Activated B cell treated with CpG ODN at 0.5 μM for 24 hours (primary cell): ENCODE measurements at places on chromosomes 11 and 22. TPM values are rescaled to one million over a fixed set of nuclear protein-coding genes. Genes with fewer than 3 reads are reported as not detected.

- no peaks in the 10 kb centered on the region for H3K27me3 ChIP-seq
- peaks cover 16% of the 10 kb centered on the region for H3K36me3 ChIP-seq
- H3K4me3 ChIP-seq, result peak overlapping the region; percentile 87
- no peak for DNase-seq
- H3K27ac ChIP-seq, result peak overlapping the region; percentile 84
- peaks cover 28% of the 10 kb centered on the region for H3K4me1 ChIP-seq
Measured at GRCh38 chr22:50581950-50582492, 628 bp downstream of the CHKB start.

DNA sequence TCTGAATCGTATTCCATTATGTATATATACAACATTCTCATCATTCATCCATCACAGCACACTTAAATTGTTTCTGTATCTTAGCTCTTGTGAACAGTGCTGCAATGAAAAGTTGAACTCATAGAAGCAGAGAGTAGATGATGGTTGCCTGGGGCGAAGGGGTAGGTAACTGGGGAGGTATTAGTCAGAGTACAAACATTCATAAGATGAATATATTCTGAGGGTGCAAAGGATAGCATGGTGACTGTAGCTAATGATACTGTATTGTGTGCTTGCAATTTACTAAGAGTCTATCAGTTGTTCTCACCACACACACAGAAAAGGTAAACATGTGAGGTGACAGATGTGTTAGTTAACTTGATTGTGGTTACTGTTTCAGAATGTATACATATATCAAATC is 12.6 kb upstream of the RFPL2 start:
- H3K27me3 ChIP-seq, result no peaks in the 10 kb centered on the region
- no peaks in the 10 kb centered on the region for H3K36me3 ChIP-seq
- no peak for DNase-seq
- H3K4me3 ChIP-seq, result no peak overlapping the region
- no peak overlapping the region for H3K27ac ChIP-seq

Gene OR5P2
- not detected in 2 replicates for total RNA-seq

GRCh38 chr11:97615546-97615945 is 1225.7 kb downstream of the JRKL start:
- DNase-seq, result no peak
- no peak overlapping the region for H3K4me3 ChIP-seq
- no peaks in the 10 kb centered on the region for H3K4me1 ChIP-seq
- H3K27ac ChIP-seq, result no peak overlapping the region
- H3K36me3 ChIP-seq, result no peaks in the 10 kb centered on the region
- H3K27me3 ChIP-seq, result no peaks in the 10 kb centered on the region

- no peaks in the 10 kb centered on the region for H3K36me3 ChIP-seq
- no peak overlapping the region for H3K27ac ChIP-seq
- H3K27me3 ChIP-seq, result peaks cover 29% of the 10 kb centered on the region
- H3K4me3 ChIP-seq, result no peak overlapping the region
Measured at GRCh38 chr11:128116447-128116846, 470.9 kb downstream of the ETS1 start.

GRCh38 chr11:112421879-112422278 is 161.2 kb upstream of the PLET1 start:
- no peak for DNase-seq
- no peaks in the 10 kb centered on the region for H3K36me3 ChIP-seq
- no peak overlapping the region for H3K27ac ChIP-seq
- no peaks in the 10 kb centered on the region for H3K4me1 ChIP-seq

GRCh38 chr11:74844865-74845264 is 96.2 kb downstream of the RNF169 start:
- H3K36me3 ChIP-seq, result peaks cover 89% of the 10 kb centered on the region
- no peak overlapping the region for H3K27ac ChIP-seq
- H3K4me3 ChIP-seq, result no peak overlapping the region

Gene FGF4
- not detected in 2 replicates for total RNA-seq

GRCh38 chr11:65871811-65872548 is 620 bp downstream of the EFEMP2 start:
- H3K27me3 ChIP-seq, result peaks cover 5% of the 10 kb centered on the region
- no peak overlapping the region for H3K27ac ChIP-seq
- peaks cover 20% of the 10 kb centered on the region for H3K4me1 ChIP-seq
- H3K4me3 ChIP-seq, result peak overlapping the region; percentile 11
- H3K36me3 ChIP-seq, result peaks cover 4% of the 10 kb centered on the region
- no peak for DNase-seq

Gene KDM4D
- total RNA-seq, result 0.67 and 0.93 TPM in 2 replicates

Gene SCGB1D2
- not detected in 2 replicates for total RNA-seq

DNA sequence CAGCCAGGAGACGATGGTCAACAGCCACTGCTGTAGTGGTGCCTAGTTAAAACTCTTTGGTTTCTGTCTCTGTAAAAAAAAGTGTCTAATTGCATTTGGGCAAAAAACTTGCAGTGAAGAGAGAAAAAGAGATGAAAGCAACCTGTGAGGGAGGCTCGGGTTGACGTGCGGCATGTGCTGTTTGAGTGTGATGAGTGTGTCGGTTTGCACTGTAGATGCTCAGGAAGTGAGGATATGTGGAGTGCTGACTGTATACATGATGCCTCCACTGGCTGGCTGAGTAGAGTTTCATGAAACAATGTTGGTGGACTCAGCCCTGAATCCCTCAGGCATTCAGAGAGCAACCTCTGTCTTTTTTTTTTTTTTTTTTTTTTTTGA is 4.3 kb upstream of the DGCR6L start:
- no peak overlapping the region for H3K27ac ChIP-seq
- DNase-seq, result no peak
- H3K36me3 ChIP-seq, result peaks cover 2% of the 10 kb centered on the region
- H3K4me3 ChIP-seq, result no peak overlapping the region

- H3K4me1 ChIP-seq, result peaks cover 6% of the 10 kb centered on the region
- H3K27me3 ChIP-seq, result peaks cover 33% of the 10 kb centered on the region
- no peaks in the 10 kb centered on the region for H3K36me3 ChIP-seq
- H3K27ac ChIP-seq, result peak overlapping the region; percentile 46
- H3K4me3 ChIP-seq, result peak overlapping the region; percentile 88
- DNase-seq, result no peak
Measured at GRCh38 chr22:43923191-43923590, 414 bp upstream of the PNPLA3 start.

- H3K36me3 ChIP-seq, result no peaks in the 10 kb centered on the region
- no peaks in the 10 kb centered on the region for H3K4me1 ChIP-seq
- H3K4me3 ChIP-seq, result no peak overlapping the region
- H3K27me3 ChIP-seq, result no peaks in the 10 kb centered on the region
Measured at GRCh38 chr11:107184986-107185385, 166.7 kb upstream of the GUCY1A2 start.

- no peaks in the 10 kb centered on the region for H3K4me1 ChIP-seq
- no peak overlapping the region for H3K4me3 ChIP-seq
- H3K36me3 ChIP-seq, result no peaks in the 10 kb centered on the region
- peaks cover 20% of the 10 kb centered on the region for H3K27me3 ChIP-seq
- DNase-seq, result no peak
Measured at GRCh38 chr11:4619514-4619913, 11.5 kb upstream of the TRIM68 start.

DNA sequence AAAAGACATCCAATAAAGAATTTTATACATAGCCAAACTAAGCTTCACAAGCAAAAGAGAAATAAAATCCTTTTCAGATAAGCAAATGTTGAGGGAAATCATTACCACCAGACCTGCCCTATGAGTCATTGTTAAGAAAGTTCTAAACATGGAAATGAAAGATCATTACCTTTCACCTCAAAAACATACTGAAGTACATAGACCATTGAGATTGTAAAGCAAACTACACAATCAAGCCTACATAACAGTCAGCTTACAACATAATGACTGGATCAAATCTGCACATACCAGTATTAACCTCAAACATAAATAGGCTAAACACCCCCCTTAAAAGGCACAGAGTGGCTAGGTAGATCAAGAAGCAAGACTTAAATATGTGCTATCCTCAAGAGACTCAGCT is 501.0 kb upstream of the LUZP2 start:
- H3K27ac ChIP-seq, result no peak overlapping the region
- DNase-seq, result no peak
- H3K36me3 ChIP-seq, result no peaks in the 10 kb centered on the region
- H3K4me3 ChIP-seq, result no peak overlapping the region
- H3K4me1 ChIP-seq, result no peaks in the 10 kb centered on the region
- H3K27me3 ChIP-seq, result no peaks in the 10 kb centered on the region

DNA sequence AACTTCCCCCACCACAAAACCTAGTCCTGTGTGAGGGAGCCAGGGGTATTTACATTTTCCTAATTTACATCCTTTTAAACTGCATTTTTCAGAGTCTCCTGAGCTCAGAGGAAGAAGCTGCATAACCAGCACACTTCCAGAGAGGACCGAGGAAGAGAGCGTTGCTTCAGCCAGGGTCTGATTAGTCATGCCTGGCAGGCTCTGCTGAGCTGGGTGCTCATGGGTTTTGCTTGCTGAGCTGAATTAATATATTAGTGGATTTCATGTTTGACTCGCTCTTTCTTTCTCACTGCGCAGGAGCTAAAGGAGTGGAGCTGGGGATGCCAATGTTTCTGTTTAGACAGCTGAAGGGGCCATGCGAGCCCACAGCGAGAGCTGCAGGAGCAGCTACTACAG is 539.3 kb upstream of the B3GAT1 start:
- H3K4me3 ChIP-seq, result no peak overlapping the region
- H3K4me1 ChIP-seq, result no peaks in the 10 kb centered on the region
- no peak for DNase-seq
- no peaks in the 10 kb centered on the region for H3K27me3 ChIP-seq
- no peaks in the 10 kb centered on the region for H3K36me3 ChIP-seq

DNA sequence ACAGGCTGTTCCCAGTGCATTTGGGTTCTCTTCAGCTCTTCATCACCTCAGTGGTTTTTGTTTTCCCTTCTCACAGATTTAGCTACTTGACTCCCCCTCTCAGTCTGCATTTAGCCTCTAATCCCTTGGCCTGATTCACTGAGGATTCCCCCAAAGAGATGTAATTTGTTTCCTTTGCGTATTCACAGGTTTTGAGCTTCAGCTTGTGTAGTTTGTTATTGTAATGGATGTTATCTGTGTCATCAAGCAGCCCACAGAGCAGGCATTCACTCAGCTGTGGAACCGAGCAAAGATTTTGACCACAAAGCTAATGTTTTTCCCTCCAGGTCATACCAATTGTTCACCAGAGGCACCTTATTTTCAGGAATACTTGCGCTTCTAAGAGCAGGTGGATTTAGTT is 6.4 kb upstream of the ME3 start:
- H3K4me1 ChIP-seq, result no peaks in the 10 kb centered on the region
- no peak overlapping the region for H3K4me3 ChIP-seq
- H3K27ac ChIP-seq, result no peak overlapping the region
- H3K27me3 ChIP-seq, result peaks cover 3% of the 10 kb centered on the region
- no peak for DNase-seq
- no peaks in the 10 kb centered on the region for H3K36me3 ChIP-seq

DNA sequence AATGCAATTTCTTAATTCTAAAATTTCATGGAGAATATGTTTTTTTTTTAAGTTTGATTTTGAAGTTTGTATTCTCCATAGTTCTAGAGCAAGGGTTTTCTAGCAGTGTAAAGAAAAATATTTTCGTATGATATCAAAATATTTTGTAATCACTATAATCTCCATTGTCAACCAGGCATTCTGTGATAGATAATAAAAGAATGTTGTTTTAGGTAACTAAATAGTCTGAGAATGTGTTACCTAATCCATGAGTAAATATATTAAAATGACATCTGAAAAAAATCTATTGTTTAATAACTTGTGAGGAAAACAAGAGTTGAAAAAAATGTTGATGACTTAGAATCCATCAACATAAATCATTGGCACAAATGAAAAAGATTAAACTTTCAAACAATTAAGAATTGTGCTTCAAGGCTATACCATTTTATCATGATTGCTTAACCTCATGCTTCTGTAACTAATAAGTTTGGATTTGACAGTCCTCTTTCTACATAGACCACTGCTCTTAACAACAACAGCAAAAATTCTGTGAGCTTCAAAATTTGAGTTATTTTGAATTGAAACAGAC is 2211.8 kb downstream of the LRRC4C start:
- no peak for DNase-seq
- H3K27me3 ChIP-seq, result no peaks in the 10 kb centered on the region
- no peak overlapping the region for H3K27ac ChIP-seq
- H3K4me3 ChIP-seq, result no peak overlapping the region
- H3K36me3 ChIP-seq, result no peaks in the 10 kb centered on the region

DNA sequence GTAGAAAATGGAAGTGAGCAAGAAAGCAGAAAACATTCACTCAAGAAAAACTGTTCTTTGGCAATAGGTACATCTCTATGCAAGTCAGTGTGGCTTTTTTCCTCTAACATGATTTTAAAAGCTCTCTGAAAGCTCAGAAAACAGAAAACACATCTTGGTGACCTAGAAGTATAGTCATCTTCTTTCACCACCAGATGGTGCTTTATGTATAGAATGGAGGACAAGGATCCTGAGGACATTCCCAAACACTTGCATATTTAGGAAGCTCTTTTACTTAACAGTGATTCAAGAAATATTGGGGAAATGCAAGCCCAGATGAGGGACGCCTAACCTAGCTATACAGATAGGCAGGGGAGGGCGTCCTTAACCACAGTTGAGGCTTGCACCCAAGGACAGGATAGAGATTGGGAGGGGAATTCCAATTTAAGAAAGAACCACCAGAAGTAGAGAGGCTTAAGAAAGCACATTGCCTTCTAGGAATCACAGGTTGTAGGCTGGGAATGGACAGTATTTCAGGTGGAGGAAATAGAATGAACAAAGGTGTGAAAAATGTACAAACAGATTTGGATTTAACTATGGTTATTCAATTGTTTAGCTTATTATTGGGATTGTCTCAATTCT is 13.8 kb upstream of the CCDC81 start:
- no peak for DNase-seq
- H3K4me3 ChIP-seq, result no peak overlapping the region
- no peaks in the 10 kb centered on the region for H3K27me3 ChIP-seq
- no peaks in the 10 kb centered on the region for H3K4me1 ChIP-seq
- peaks cover 9% of the 10 kb centered on the region for H3K36me3 ChIP-seq
- H3K27ac ChIP-seq, result no peak overlapping the region

Gene RNF214
- total RNA-seq, result 18.7 and 22.3 TPM in 2 replicates

Gene GLB1L3
- not detected in 2 replicates for total RNA-seq

DNA sequence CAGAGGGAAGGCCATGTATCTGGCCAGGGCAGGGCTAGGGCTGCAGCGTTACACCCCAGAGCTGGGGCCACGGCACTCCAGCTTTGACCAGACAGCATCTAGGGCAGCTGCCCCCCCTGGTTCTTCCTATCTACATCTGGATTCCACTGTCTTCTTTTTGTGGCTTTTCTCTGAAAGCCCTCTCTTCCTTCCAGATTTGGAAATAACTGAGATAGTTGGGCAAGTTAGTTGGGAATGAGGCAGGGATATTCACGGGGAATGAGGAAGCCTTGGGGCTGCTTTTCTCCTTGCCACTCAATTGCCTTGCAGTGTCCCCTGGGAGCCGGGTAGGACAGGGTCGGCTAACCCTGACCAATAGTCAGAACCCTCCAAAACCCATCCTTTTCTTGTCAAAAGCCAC is 26.8 kb downstream of the CLMP start:
- peaks cover 7% of the 10 kb centered on the region for H3K27me3 ChIP-seq
- no peaks in the 10 kb centered on the region for H3K4me1 ChIP-seq
- no peaks in the 10 kb centered on the region for H3K36me3 ChIP-seq
- no peak overlapping the region for H3K27ac ChIP-seq

Gene OR51D1
- total RNA-seq, result not detected in 2 replicates

- DNase-seq, result no peak
- no peak overlapping the region for H3K27ac ChIP-seq
- no peaks in the 10 kb centered on the region for H3K36me3 ChIP-seq
- H3K4me3 ChIP-seq, result no peak overlapping the region
- no peaks in the 10 kb centered on the region for H3K4me1 ChIP-seq
- H3K27me3 ChIP-seq, result no peaks in the 10 kb centered on the region
Measured at GRCh38 chr22:20226077-20226716, 41.9 kb downstream of the RTN4R start.

Gene GSC2
- total RNA-seq, result not detected in 2 replicates

Gene KCNA4
- not detected in 2 replicates for total RNA-seq

Gene OR2D2
- not detected in 2 replicates for total RNA-seq
